ENCODE measurements at places on chromosomes 6 and 20.

- DNase-seq, result no peak
These were observed 12.2 kb downstream of the REPS1 start for GRCh38 chr6:138975815-138976214.

- peak; percentile 31 for DNase-seq
These were observed 81.0 kb downstream of the ERMARD start for GRCh38 chr6:169832247-169832948.

DNA sequence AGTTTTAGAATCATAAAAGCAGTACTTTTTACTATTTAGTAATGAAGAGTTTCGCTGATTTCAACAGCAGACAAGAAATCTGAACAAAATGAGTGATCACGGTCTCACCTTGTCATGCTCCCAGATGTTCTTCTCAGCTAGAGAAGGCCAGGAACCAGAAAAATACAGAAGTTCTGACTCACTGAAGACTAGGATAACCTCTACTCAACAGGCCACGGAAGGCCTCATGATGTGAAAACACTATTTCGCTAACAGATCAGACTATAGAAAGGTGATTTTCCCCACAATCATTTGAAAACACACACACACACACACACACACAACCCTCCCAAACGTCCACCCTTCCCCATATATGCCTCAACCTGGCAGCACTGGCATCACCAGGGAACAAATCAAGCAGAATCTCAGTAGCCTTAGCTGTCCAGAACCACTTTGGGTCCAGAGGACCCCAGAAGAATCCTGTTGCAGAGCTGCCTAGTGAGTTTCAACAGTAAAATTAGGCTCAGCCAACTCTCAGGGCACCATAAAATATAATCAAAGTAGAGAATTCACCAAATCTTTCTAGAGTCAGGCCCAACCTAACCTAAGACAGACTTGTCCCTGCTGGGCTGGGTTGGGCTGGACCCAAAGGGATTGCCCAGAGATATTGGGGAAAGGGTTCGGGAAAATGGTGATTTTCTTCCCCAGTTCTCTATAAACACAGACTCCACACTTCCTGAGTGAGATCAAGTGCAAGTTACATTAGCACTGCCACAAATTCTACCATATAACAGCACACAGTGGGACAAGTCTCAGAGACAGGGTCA, 7.9 kb downstream of the EXOC2 start:
- DNase-seq, result no peak

- DNase-seq, result no peak
These were observed 194.2 kb upstream of the ARG1 start for GRCh38 chr6:131378874-131379273.

DNA sequence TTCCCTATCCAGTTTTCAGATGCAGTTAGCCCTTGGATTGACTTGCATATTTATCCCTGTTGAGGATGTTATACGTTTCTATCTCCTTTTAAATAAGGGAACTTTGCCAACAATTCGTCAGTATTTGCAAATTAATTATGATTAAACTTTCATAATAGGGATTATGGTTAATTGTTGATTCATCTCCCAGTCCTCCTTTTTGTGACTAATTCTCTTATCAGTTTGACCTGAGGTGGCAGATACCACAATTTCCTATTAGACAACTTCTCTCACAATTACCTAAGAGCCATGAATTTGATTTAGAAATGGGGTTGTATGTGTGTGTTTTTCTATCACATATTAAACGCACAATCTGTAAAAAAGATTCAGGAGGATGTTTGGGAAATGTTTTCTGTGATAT, 172.9 kb downstream of the LAMA2 start:
- no peak for DNase-seq

GRCh38 chr20:39766333-39766732, 804.2 kb downstream of the DHX35 start:
- DNase-seq, result no peak

DNA sequence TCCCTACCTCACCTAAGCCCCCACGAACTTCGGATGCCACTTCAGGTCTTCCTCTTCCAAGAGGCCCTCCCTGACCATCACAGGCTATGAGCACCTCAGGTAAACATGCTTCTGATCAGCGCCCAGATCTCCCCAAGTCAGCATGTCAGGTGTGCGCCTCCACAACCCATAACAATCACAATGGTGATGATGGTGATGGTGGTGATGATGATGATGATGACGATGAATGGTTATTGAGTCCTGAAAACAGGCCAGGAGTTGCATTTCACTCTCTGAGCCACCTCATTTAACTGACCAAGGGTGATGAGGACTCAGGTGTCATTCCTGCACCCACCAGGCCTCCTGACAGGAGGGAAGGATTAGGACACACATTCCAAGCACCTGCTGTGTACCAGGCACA, 426.6 kb upstream of the SULF2 start:
- DNase-seq, result no peak

DNA sequence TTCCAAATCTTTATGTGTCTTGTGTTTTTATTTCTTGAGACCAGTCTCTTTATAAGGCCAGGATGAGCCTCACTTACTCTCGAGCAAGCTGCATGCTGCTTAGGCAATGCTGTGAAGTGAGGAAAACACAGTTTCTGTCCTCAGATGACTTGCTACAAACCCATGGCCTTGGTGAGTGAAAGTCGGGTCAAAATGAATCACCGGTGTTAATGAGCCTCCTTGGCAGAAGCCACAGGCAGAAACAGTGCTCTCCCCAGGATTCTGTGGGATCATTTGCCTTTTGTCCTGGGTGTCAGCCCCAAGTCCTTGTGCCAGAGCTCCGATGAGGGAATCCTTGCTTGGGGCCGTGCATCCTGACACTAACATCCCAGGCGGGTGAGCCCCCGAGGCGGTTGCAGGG, 482.5 kb downstream of the QKI start:
- no peak for DNase-seq

Data from spleen (tissue), 13 donors.